HAP-1 (cell line): ENCODE measurements at places on chromosomes 2 and 18.
A peak's percentile ranks its signal among the peaks of the same experiment; 100 is the strongest.

DNA sequence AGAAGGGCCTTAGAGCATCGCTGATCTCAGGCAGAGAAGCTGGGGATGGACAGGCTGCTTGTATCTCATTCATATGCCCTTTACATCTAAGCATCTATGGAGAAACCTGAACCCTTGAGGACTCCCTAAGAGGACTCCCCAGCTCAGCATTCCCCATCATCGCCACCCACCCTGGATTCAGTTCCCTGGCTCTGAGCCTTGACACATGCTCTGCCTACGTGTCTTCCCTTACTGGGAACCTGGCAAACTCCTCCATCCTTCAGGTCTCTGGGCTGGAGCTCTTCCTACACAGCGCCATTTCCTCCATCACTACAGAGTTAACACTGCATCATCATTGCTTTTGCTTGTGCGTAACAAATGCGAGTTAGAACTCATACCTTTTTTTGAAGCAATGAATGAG is 31.2 kb upstream of the OTOF start:
- no peak for DNase-seq

- no peak for DNase-seq
Measured at GRCh38 chr2:24329700-24330099, 30.6 kb downstream of the ITSN2 start.

DNA sequence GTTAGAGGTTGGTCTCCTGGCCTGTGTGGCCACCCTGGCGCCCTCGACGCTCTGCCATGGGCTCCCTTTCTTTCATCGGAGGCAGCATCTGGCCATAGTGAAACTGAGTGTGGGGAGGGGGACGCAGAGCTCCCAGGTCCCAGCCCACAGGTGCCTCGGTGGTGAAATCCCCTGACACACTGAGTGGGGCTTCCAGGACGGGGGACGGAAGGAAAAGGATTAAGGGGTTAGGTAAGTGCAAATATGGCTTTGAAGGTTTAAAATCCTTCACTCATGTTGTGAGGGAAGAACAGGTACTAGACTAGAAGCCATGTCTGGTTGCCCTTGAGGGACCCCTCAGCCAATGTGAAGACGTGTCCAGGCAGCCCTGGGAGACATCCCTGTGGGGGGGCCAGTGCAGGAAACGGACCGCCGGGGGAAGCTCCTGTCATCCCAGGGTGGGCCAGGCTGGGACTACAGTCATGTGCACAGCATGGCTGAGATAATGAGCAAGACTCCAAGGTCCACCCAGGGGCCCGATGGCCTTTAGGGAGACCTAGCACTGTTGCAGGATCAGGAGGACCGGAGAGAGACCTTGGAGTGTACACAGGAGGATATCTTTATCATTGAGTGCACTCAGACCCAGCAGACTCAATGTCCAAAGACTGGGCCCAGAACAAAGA is 36.3 kb downstream of the RTP5 start:
- DNase-seq, result no peak

DNA sequence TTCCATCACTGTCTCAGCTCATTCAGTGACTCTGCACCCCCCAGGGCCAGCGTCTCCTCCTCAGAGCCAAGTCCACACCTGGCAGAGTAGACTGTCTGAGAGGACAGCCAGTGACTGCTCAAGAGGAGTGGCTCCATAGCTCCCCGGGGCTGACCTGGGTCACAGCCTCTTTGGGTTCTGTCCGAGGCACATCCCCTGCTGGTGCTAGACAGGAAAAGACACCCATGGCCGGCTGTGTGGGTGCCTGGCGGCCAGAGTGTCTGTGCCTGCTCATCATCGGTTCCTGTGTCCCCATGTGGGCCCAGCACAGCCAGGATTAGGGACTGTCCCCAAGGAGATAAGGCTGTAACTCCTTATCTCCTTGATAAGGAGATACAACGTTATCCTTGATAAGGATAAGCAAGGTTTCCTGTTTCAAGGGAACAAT is 3.5 kb upstream of the CROCC2 start:
- no peak for DNase-seq

- no peak for DNase-seq
Measured at GRCh38 chr2:100013892-100014677, 128.3 kb downstream of the AFF3 start.

GRCh38 chr2:218893349-218894150 is 12.9 kb downstream of the WNT10A start:
- no peak for DNase-seq

- no peak for DNase-seq
Measured at GRCh38 chr2:203059567-203060240, 45.0 kb downstream of the NBEAL1 start.

- DNase-seq, result no peak
Measured at GRCh38 chr2:157364257-157364974, 38.8 kb upstream of the ERMN start.

DNA sequence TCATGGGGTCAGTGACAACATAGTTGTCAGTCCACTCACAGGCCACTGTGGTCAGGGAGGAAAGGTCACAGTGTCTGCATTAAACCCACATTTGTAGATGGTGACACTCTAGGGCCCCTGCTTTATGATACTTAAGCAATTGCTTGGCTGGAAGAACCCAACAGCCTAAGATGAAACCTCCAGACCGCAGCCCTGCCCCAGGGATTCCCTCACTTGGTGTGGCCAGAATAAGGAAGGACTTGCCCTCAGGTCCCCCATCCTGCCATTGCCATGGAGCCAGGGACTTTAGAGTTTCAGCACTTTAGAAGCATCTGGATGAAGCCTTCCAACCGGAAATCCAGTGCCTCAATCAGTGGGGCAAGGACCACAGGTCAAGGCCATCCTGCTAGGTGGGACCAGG is 63.9 kb upstream of the LAPTM4A start:
- no peak for DNase-seq

DNA sequence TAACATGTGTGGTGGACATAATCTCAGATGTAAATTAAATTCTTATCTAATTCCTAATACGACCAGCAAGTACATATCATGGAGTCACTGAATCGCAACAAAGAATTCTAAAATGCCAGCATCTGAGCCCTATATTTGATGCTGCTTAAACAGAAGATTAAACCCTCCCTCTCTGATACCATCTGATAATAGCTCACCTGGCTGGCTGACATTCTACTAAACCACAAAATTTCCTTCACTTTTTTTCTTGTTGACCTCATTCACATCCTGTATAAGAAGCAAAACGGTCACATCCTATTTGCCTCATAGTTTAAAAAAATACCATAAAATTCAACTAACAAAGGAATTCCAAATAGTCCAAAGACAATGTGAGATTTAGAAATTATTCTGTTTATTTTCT is 371.6 kb upstream of the SLC8A1 start:
- no peak for DNase-seq

GRCh38 chr18:28208268-28208667 is 31.3 kb upstream of the CDH2 start:
- DNase-seq, result no peak

- DNase-seq, result no peak
Measured at GRCh38 chr2:128640166-128640844, 321.6 kb upstream of the HS6ST1 start.

- DNase-seq, result peak; percentile 58
Measured at GRCh38 chr2:219252900-219253752, at the start of gene TUBA4B. Gene TUBA4B, plus strand, starts transcription at chr2:219253243. Its CDS starts 165 bp downstream, at chr2:219253408.

GRCh38 chr2:221629468-221629867 is 57.4 kb upstream of the EPHA4 start:
- no peak for DNase-seq

DNA sequence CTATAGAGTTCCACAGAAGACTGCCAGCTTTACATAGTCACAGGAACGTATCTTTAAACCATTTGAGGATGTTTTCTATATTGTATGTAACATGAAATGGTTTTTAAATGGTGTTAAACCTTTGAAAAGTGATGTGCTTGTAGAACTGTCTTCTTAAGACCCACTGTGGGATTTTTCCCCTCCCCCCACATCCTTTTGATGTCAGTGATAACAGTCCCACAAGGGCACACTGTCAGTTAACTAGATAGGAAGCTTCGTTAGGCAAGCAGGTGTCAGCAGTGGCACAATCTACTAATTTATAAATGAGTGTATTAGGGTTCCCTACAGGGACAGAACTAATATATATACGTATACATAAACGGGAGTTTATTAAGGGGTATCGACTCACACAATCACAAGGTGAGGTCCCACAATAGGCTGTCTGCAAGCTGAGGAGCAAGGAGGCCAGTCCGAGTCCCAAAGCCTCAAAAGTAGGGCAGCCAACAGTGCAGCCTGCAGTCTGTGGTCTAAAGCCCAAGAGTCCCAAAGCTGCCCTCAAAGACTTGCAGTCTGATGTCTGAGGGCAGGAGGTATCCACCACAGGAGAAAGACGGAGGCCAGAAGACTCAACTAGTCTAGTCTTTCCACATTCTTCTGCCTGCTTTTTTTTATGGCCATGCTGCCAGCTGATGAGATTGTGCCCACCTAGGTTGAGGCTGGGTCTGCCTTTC is 23.8 kb upstream of the HNRNPLL start:
- no peak for DNase-seq
